ENCODE measurements at places on chromosomes 2 and 18.

GRCh38 chr2:201880993-201881611 is 74.8 kb downstream of the CDK15 start:
- peak; percentile 37 for DNase-seq

- DNase-seq, result no peak
These were observed 45.0 kb upstream of the ODC1 start for GRCh38 chr2:10493075-10493633.

DNA sequence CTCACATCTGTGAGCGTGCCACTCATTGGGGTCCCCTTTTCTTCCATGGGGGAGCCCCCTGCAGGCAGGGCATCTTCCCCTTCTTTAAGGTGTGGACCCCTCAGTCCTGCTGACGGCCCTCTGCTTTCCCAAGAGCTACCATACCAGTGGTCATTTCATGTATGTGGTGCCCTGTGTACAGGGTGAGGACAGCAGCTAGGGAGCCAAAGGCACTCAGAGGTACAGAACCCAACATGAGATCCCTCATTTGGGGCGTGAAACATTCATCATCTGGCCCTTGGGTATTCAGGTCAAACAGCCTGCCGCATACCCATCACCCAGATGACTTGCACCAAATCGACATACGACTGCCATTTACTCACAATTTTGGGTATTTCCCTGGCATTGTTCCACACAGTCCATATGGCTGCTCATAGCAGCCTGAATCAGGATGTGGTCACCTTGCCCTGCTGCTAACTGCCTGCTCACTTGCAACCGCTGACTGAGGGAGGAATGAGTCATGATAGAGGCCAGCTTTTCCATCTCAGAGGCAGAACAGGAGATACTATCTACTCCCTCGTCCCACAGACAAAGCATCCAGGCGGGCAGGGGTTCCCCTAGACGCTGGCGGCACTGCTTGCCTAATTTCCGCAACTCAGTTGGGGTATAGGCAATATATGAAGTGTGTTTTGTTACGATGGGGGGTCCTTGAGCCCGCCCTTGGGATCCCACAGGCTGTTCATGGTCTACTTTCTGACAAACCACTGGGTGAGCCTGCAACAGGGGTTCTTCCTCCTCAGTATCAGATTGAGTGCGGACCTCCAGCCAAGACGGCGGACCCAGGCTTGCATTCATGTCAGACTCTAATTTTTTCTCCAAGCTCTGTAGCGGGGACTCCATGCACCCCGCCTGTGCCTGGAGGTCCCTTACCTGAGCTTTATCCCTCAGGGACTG is 228.6 kb downstream of the SATB2 start:
- no peak for DNase-seq

DNA sequence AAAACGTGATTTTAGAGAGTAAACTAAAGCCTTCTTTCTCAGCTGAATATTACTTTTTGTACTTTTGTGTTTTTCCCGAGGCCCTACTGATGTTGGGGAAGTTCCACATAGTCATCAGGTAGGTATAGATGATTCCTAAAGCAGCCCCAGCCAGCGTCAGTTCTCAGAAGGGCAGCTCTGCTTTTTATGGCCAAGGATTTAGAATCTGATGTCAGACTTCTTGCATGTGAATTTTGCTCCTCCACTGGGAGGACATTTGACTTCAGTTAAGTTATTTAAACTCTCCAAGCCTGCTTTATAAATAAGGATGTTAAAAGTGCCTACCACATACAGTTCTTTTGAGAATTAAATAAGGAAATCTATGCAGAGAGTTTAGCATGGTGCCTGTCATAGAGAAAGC is 130.8 kb downstream of the NCKAP5 start:
- DNase-seq, result no peak

GRCh38 chr2:133413863-133414262 is 154.4 kb downstream of the NCKAP5 start:
- no peak for DNase-seq

- DNase-seq, result no peak
These were observed 39.7 kb upstream of the CWC22 start for GRCh38 chr2:180046776-180047175.

DNA sequence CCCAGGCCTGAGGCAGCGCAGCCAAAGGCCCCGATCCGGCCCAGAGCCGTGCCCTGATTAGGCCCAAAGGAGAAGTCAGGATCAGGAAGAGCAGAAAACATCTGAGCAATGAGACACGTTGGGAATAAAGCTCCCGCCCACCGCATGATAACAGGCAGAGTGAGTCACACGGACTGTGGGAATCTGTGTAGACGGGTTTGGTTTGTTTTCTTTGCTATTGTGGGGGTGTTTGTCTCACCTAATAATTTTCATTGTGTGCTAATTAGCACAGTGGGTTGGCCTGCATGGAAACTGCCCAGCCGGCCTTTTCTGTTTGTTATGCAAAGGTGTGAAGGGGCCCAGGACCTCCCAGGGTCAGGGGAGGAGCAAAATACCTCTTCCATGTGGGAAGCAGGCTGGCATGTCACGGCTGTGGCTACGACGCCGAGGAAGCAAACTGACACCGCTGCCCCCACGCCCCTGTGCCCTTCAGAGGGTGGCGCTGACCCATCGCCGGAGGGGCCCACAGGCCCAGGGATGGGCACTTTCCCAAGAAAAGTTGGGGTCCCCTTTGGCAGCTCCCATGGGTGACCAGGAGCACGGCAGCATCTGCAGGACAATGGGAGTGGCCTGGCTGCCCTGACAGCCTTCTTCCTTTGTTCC is 68.4 kb upstream of the CTDP1 start:
- no peak for DNase-seq

GRCh38 chr2:14635391-14635871 is 2.9 kb downstream of the LRATD1 start:
- no peak for DNase-seq

DNA sequence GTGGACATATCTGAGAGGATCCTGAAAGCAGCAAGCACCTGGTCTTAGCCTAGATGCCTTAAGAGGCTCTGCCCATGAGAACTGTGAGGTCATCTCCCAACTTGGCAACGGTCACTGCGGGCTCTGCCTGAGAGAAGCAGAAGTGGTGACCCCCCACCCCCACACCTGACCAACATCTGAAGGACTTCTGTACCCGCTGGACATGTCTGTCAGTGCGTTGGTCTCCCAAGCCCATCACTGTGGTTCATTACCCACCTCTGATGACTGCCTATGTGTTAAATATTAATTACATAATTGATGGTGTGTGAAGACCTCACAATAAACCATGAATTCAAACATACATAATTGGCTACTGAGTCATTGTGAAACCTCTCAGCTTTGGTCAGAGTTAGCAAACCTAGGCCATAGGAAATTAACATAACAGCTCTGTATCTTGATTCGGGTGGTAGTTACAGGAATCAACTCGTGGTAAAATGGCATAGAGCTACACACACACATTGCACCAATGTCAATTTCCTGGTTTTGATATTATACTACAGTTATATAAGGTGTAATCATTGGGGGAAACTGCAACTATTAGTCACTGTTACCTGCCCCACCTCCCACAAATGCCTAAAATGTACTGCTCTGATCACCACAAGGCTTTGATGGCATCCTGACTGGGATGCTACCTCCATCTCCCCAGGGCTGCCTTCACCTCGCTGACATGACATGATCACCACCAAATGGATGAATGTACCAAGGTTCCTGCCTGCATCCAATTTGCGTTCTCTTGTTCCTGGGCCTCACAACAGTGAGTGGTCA is 4.3 kb upstream of the GALNT1 start:
- no peak for DNase-seq

DNA sequence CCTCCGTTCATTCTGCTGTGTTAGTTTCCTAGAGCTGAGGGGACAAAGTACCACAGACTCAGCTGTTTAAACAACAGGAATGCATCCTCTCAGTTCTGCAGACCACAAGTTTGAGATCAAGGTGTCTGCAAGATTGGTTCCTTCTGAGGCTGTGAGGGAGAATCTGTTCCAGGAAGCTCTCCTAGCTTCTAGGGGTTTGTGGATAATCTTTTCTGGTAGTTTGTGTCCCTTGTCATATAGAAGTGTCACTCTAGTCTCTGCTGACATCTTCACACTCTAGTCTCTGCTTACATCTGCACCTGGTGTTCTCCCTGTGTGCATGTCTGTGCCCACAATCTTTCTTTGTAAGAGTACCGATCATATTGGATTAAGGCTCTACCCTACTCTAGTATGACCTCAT is 581.8 kb downstream of the RNF144A start:
- DNase-seq, result no peak

- no peak for DNase-seq
These were observed 997.9 kb downstream of the TSN start for GRCh38 chr2:122753336-122753735.

DNA sequence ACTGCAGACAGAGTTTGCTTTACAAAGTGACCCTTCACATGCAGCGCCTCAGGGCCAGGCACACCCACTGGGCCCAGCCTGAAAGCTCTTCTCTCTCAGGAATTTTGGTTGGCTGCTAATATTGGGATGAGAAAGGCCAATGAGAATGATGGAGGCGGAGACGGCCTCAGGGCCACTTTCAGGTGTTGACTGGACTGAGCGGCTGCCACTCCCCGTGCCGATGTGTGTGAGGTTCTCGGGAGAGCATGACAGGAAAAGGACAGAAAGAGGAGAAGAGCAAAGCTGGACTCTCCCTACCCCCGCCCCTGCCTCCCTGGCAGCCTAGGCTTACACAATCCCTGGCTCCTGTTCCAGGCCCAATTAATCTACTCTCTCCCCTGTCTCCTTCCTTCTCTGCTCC is 155.7 kb downstream of the CELF4 start:
- no peak for DNase-seq

DNA sequence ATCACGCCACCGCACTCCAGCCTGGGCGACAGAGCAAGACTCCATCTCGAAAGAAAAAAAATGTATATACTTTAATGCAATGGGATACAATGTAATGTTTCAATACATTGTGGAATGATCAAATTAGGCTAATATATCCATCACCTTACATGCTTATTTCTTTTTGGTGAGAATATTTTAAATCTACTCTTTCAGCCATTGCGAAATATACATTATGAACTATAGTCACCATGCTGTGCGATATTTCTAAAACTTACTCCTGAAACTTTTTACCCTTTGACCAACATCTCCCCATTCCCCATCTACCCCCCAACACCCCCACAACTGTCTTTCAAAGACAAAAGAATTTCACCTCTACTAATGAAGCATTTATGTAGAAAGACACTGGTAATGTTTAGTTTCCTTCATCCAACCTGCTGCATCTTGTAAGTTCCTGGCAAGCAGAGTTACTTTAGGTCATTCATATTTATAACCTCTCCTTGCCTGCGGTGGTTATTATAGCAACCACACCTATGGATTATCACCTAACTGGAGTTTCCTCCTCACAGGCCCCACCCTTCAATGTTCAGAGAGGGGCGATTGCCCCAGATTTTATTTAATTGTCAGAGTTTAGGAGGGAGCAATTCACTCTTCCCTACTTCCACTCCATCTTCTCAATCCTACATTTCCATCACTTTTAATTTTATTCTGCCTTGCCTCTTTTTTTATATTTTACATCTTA is 1.2 kb upstream of the ME2 start:
- no peak for DNase-seq

- DNase-seq, result no peak
These were observed 218.2 kb downstream of the HRH4 start for GRCh38 chr18:24678626-24679025.

DNA sequence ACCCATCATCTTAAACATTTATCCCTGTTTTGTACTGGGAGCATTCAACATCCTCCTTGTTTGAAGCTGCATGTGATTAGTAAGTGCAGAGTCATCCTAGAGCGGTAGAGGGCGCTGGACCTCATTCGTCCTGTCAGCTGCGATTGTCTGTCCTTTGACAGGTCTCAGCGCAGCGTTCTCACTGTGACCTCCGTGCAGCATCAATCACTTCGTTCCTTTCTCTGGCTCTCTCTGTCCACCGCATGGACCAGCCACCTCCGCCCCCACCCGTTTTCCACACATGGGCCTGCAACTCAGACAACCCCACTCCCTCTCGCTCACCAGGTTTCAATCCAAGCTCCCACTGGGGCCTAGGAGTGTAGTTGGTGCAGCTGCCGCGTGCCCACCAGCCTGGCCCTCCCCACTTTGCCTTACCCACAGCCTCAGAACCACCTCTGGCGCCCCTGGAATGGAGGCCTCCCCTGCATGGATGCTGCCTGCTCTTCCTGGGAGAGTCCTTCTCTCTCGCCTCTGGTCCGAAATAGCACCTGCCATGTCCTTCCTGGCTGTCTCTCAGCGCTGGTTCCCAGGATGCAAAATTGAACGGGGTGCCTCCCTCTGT is 90.5 kb downstream of the NDUFA10 start:
- peak; percentile 75 for DNase-seq

DNA sequence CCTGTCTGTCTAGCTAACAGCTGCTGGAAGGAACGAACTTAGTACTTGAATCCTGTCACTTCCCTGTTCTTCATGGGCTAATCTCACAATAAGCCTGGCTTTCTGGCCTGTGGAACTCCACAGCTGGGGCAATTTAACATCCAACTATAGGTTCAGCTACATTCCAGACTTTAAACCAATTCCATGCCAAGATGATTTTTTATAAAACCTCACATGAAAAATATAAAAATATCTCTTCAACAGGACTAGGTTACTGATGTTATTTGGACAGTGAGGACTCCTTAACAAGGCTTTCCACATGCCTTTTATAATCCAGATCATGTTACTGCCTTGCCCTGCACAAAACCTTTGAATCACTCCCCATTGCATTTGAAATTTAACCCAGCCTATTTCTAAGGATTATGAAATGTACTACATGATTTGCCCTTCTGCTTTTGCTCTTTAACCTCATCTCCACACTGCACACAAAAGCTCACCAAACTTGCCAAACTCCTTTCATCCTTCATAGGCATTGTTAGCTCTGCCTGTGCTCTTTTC is 863.2 kb upstream of the CHAC2 start:
- no peak for DNase-seq

DNA sequence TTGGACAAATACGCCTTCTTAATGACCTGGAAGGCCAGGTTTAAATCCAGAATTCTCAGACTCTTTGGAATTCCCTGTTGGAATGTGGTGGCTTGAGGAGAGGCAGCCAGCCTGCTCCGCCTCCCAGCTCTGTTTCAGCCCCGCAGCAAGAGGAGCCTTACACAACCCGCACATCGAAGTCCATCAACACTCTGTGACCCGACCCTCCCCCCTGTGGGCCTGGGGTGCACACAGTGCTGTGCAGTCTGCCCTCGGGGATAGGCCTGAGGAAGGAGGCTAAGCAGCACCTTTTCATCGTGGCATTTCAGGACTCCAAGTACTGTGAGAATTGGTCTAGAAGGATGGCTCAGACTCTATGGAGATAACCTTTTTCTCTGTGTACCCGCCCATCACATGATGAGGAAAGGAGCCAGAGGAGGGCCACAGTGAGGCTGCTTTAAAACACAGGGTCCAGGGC is 73.7 kb downstream of the GREB1L start:
- DNase-seq, result no peak

DNA sequence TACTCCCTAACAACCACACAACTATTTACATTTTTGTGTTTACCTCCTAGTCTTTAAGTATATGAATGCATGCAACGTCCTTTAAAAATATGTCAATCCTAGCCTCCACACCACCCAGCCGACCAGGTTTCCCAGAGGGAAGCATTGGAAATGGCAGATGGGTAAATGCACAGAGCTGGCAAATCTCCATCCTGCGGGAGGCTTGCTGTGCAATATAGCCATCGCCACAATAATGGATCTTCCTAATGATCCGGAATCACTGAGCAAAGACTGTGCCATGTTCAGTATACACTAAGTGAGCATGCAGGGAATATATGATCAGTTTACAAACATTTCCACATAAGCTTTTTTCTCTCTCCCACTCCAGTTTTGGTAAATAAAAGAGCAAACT is 131.8 kb downstream of the NEDD4L start:
- no peak for DNase-seq

Data from erythroblast (primary cell).